ENCODE measurements at places on chromosomes 6 and 20.

DNA sequence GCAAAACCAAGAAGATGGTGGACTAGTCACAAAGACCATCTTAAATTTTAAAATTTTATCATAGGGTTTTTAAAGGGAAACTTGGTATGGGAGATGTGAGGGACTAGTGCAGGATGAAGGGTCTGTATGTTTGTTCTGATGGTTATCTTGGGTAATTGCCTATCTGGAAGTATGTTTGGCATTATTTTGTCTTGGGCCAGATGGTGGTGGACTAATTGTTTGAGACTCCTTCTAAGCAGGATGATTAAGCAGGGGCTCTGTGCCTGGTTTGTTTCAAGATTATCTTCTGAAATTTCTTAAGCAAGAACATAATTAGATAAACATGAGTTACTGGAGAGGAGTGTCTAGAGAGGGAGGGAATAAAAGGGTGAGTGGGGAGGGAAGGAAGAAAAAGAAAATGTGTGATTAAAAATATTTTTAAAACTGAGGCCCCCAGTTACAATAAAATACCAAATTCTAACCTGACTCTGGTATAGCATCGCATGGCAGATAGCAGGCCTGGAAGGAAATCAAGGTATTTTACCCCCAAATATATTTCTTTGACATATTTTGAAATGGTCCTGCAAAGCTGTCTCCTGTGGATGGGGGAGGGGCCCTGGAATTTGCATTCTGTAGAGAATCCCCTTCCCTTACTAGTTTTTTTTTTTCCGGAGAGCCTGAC lies 49.9 kb upstream of the FAM184A start:
- no peak for DNase-seq

DNA sequence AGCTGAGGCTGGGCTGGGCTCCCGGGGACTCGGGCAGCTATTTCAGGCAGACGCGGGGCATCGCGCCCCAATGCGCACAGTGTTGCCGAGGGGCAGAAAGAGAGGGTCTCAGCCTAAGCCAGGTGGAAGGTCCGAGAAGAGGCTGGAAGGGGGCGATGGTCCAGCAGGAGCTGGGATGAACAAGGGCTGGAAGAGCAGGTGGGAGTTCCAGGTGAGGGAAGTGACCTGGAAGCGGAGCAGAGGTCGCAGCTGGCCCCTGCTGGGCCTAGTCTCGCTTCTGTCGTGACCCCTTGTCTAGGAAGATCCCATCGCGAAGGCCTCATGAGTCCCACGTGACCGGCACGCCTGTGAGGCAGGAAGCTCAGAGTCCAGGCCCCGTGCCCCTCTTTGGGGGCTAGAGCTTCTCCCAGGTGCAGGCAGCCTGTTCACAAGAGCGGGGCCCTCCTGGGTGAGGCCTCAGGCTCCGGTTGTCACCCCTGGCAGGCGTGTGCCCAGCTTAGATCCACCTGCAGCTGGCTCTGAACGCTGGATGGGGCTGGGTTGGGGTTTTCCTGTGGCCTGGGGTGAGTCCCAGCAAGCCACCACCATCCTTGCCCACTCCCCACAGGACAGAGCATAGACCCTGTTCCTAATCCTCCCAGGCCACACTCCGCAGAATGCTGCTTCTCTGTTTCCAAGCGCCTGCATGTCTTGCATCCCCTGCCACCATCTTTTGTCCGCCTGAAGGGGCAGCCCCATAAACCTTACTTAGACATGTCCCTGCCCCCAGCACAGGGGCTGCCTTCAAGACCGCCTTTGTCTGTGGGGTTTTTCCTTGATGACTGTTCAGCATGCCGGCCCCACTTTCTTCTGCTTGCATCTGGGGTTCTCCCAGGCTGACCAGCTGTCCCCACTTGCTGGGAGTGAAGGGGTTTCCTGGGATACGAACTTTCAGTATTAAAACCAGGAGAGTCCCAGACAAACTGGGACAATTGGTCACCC lies 15.1 kb downstream of the SLC22A3 start:
- no peak for DNase-seq

GRCh38 chr6:164911151-164911550 lies 398.3 kb downstream of the C6orf118 start:
- DNase-seq = no peak

GRCh38 chr6:105881608-105882007 lies 204.5 kb upstream of the PRDM1 start:
- DNase-seq = no peak

DNA sequence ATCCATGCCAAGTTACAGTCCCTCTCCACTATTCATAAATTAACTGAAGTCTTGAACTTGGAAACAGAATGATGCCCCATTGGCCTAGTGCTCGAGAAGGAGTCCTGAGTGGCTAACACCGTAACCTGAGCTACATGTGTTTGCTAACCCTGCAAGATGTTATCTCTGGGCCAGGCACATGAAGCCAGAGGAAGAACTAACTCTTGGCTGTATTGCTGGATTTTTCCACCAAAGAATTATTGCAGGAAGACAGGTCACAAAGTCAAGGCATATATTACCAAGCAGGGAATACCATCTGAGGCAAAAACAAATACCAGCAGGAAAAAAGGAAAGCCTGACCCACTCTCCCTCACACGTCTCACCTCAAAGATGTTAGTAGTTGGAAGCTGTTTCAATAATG lies 148.9 kb upstream of the PHACTR1 start:
- DNase-seq = no peak

DNA sequence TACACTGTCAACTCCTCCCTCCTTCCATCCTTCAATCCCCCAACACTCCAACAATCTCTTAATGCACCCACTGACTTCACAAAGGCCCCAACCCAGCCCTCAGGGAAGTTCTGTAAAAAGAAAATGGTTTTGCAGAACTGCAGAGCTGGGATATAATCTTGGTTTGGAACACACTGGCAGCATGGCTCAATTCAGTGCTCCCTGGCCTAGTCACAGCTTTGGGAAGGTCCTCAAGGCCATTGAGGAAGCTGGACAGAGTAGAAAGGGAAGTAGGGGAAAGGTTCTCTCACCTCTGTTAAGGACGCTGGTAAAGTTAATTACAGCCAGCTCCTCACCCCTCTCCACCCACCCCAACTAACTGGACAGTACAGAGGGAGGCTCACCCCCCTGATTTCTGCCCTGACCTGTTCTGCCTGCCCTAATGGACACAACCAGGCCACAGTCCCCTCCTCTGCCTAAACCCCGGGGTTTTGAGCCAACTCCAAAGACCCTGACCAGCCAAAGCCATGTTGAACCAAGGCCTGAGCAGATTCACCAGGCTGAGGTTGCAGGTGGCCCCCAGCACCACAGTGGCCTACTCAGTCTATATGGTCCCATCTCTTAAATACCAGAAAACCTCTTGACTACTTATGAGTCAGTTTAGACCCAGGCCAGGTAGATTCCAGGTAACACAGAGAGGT lies 49.2 kb downstream of the MAFB start:
- DNase-seq = no peak

DNA sequence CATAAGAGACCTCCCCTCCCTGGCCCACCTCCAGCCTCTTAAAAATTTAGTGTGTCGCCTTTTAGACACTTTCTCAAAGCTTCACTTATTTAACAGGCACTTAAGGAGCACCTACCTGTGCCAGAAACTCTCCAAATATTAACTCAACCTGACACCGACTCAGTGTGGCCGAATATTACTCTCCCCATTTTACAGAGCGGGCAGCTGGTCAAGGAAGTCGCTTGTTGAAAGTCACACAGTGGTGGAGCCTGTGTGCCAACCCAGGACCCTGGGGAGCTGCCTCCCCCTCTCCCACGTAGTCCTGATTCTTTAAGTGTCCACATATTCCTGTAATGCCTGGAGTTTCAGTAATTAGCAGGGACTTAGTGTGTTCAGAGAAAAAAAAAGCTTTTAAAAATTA lies 1.0 kb upstream of the PMEPA1 start:
- no peak for DNase-seq

DNA sequence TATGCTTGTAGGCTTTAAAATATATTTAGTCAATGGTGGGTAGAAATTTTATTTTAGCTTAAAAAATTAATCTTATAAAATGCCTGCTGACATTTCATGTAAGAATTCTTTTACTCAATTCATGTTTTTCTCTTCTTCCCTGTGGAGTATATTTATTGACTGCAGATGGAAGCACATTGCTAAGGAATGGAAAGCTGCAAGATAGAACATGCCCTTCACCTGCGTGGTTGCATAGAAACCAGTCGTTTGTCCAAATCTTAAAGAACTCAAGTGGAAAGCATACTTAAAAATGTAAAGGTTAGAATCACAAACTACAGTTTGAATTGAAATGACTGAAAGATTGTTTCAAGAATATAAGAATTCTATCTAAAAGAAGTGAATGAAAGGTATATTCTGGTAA lies 30.7 kb downstream of the C6orf163 start:
- DNase-seq = no peak

DNA sequence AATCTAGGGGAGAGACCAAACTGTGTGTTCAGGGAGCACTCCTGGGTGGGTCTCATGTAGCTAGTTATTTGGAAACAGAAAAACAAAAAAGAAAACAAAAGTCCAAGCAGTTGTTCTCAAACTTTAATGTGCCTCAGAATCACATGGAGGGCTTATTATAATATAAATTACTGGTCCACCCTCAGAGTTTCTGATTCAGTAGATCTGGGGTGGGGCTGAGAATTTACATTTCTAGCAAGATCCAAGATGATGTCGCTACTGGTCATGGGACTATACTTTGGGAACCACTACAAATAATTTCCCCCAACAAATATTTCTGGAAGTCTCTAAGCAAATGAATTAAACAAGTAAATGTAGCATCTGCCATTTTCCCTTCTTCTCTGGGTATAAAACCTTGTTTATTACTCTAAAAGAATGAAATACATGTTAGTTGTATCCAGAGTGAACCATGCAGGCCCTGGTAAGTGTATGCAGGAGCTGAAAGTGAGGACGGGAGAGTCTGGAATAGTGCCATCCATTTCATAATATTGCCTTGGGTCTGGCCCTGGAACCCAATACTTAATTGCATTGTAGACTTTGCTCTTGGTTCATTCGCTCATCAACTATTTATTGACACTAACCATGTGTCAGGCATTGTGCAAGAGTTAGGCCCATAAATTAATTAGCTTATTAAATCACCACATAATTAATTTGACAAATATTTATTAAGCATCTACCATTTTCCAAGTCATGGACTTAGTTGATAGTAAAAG lies 490.8 kb downstream of the EPM2A start:
- DNase-seq = no peak

DNA sequence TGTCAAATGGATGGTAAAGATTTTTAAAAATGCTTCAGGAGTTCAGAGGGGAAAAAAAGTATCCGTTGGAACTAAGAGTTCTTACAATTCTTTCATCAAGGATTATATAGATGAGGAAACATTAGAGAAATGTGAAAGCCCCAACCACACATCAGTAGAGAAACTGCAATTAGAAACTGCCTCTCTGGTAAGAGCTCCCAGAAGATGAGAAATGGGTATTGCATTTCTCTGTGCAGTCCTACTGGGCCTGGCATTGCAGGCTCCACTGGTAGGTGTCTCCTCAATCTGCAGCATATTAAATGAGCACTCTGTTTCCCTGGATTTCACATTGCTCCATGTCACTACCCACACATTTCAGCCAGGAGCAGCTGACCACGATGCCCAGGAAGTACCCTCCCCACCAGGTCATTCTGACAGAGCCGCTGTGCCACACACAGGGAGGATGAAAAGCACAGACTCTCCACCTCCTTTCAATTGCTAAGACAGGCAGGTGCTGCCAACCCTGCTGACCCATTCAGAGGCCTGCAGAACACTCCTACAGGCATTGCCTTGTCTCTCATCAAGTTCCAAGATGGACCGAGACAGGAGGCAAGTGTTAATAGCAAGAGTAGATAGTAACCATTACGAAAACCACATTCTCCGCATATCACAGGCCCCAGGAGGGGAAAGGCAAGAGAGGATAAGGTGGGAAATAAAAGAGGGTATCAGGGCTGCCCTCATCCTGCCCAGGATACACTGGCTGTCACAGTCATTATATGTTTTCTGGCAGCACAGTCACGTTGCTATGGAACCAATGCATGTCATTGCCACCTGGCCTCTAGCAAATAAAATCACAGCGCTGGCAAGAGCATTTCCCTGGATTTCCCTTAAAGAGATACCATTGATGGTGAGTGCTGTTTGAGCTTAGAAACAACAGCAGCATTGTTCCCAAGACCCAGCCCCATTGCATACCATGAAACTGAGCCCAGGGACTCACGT lies 241.7 kb downstream of the ATXN1 start:
- DNase-seq = no peak

DNA sequence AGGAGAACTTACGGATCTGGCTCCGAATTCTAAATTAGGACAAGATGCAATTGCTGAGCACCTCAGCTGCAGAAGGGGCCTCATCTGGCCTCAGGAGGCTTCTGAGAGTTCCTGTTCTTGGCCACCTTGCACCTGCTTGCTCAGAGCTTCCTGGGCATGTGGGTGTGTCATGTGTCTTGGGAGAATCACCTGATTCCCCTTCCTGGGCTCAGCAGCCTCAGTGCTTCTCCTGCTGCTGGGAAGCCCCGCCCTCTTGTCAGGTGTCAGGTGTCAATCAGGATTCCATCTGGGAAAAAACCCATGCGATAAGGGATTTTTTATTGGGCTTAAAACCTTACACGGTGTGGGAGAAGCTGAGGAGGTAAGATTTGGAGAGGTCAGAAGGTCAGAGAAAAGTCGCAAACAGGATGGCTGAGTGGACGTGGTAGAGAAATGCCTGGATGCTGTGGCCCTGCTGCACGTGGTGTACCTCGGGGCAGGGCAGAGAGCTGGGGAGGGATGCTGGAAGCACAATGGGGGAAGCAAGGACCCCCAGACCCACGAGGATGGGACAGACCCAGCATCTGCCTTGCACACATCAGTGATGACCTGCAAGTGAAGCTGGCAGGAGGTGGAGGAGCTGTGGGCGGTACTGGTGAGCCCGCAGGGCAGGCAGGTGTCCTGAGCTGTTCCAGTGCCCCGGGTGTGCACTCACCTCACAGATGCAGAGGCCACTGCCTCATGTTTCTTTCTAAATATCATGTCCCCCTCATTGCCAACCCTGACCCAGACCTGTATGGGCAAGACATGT lies 170.8 kb downstream of the CDH4 start:
- no peak for DNase-seq

DNA sequence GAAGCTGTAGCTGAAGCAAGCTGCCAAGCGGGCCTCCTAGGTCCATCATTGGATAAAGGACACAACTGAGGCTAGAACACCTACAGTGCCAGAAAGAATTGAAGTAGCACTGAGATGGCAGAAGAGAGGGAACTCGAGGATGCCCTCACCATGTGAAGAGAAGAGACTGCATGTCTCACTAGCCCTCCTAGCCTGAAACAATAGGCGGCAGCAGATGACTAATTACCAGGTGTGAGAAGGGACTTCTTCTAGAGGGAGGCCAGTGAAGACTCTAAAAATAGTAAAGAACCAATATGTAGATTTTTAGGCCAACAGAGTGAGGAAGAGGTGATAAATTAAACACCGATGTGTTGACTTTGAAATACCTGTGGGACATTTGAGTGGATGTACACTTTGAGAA lies 50.3 kb downstream of the LGSN start:
- DNase-seq = no peak

Data from AG04450 (cell line).